EL (cell line): ENCODE measurements at places on chromosomes 7 and 10.

DNA sequence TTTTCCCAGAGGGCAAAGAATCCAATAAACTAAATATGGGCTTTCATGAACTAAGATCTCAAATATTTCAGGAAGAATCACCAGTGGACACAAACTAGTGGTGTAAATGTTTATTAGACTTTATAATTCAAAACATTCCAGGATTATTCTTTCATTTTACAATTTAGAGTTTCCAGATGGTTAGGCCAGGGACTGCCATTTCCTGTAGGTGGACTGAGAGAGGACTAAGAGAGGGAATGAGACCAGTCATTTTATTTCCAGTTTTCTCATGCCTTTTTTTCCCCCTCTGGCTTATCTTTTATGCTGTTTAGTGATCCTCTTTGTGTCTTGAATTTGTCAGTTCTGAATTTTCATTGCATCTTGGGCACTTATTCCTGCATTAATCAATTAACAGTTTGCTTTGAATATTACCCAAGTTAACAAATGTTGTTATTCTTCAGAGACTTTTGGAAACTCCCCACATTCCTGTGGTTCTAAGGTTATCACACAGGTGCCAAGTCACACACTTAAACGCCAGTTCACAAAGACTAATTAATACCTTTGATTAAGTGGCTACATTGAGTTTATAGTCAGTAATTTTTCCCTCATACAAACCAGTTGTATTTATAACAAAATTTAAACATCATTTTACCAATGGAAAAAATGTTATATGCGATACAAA lies 12.3 kb downstream of the CISD1 start:
- DNase-seq: peak; percentile 62

GRCh38 chr10:24674892-24675632 lies 48.6 kb downstream of the ARHGAP21 start:
- DNase-seq: no peak

DNA sequence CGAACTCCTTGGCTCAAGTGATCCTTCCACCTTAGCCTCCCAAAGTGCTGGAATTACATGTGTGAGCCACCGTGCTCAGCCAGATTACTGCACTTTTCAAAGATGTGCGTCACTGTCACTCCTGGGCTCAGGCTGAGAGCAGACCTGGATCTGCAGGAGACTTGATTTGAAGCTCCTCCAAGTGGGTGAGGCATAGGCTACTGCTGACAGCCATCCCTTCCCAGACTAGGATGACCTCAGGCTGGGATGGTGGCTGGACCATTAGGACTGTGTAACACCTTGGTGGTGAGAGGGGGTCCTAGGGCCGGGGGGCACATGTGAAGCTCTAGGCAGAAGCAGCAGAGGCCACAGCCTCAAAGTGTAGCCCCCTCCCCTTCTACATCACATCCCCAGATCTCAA lies 8.2 kb upstream of the SRRM3 start:
- DNase-seq: no peak

DNA sequence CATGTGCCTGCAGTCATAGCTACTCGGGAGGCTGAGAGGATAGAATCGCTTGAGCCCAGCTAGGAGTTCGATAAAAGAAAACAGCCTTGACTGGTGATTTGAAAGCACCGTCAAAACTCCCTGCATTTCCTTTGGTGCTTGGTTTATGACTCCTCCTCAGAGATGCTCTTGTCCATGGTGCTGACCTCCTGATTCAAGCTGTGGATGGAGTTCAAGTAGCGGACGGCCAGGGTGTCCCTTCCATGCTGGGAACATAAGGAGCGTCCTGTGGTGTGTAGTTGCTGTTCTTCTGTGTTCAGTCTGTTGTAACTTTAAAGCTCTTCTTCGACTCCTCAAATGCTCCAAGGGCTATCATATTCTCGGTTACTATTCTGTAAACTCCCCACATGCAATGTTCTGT lies 382.5 kb upstream of the KIAA1217 start:
- peak; percentile 4 for DNase-seq

DNA sequence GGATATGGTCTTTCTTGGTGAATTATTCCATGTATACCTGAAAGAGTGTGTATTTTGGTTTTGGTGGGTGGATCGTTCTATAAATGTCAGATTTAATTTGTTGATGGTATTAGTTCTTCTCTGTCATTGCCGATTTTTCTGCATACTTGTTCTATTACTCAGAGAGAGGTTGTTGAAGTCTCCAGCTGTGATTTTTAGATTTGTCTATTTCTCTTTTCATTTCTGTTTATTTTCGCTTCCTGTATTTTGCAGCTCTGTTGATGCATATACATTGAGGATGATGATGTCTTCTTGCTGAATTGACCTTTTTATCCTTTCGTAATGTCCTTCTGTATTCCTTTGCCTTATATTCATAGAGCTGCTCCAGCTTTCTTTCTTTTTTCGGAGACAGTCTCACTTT lies 12.1 kb upstream of the BHLHA15 start:
- DNase-seq: peak; percentile 13

DNA sequence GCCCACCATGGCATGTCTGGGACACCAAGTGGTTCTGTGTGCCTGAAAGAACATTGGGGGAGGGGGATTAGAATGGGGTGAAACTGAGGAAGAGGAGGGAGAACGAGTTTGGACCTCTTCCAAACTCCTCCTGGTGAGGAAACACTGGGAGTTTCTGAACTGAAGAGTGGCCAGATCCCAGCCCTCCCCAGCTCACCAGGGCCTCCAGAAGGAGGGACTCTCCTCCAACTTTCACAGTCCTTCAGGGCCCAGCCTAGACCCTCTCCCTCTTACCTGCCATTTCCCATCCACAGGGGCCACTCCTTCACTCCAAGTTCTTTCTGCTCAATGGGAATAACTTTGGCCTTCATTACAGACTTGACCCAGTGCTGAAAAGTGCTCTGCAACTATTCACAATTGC lies 132.0 kb upstream of the FOXK1 start:
- DNase-seq: no peak

- DNase-seq: peak; percentile 86
Measured at GRCh38 chr7:43119371-43120075, 7.1 kb downstream of the HECW1 start.

GRCh38 chr10:132162590-132163277 lies 24.0 kb upstream of the DPYSL4 start:
- no peak for DNase-seq

DNA sequence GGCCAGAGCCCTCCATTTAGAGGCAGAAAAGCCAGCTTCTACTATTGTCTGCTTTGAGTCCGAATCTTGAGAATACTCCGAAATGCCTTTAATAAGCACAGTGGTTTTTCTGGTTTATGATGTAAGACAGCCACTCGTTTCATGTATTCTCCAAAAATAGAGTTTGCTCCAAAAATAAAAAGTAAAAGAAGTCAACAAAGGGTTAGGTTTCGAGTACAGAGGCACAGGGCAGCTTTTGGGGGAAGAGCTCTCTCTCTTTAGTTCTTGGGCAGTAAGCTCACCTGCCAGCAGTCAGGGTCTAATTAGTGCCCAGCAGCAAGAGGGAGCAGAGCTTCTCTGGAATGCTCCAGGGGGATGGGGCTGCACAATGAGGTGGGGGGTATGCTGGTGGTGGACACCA lies 20.2 kb downstream of the CREB3L2 start:
- DNase-seq: no peak

GRCh38 chr10:130345728-130346127 lies 209.5 kb downstream of the GLRX3 start:
- no peak for DNase-seq

DNA sequence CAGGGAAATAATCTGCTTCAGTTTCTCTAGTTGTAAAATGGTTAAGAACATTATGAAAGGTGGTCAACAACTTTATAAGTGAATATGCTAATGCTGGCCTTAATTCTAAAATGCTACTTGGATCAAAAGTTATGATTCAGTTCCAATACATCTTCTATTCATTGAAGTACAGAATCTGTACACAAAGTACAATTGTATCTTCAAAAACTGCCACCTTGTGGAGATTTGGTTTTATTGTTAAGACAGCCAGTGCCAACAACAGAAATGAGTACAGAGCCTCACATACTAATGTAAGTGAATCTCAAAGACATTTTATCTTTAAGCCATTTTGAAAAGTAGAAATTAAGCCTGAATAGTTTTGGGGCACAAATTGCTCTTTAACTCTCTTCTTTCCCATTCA lies 194.0 kb downstream of the CFTR start:
- DNase-seq: peak; percentile 9

GRCh38 chr10:96289218-96289910 lies 14.9 kb upstream of the DNTT start:
- no peak for DNase-seq

DNA sequence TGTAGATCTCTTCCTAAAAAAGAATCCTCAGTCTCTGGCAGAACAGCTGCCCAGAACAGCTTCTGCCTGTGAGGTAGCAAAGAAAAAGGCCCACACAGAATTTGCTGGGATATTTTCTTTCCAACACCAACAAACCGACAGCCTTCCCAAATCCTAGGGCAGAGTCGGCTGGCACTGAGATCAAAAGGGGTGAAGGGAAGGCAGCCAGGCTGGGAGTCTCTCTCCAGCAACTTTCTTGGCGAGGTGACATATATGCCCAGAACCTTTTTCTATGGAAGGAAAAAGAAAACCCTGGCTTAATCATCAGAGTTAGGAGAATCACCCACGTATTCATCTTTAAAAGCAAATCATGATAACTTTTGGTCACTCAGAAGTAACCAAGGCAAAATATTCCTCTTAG lies 279.6 kb downstream of the DNAJB6 start:
- DNase-seq: no peak

- no peak for DNase-seq
Measured at GRCh38 chr7:120256344-120257070, 16.5 kb upstream of the KCND2 start.

DNA sequence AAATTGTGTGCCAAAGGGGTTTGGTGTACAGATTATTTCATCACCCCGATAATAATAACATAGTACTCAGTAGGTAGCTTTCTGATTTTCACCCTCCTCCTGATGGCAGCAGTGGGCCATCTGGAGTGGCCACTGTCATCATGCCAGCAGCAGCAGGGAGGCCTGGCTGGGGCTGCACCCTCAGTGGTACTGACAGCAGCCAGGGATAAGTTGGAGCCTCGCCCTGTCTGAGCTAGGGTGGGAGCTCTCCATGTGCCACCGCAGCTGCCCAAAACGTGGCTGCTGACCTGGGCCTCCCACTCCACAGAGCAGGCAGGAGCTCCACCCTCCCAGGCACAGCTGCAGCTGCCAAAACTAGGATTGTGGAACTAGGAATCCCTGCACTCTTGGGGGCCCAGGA lies 700.8 kb upstream of the KCND2 start:
- no peak for DNase-seq
